ENCODE measurements at places on chromosomes 2 and 18. TPM values are rescaled to one million over a fixed set of nuclear protein-coding genes. Genes with fewer than 3 reads are reported as not detected.

FAM228B gene
- 4.1 TPM for total RNA-seq

KLF7 gene
- total RNA-seq, result 17.4 TPM

FBXO48 gene
- 1.1 TPM for total RNA-seq

UGT1A8 gene
- total RNA-seq, result 0.47 TPM

GRP gene
- not detected for total RNA-seq

TTC31 gene
- 45.5 TPM for total RNA-seq

PLCL1 gene
- total RNA-seq, result 2.6 TPM

CXCR1 gene
- 0.87 TPM for total RNA-seq

PCGF1 gene
- total RNA-seq, result 77.0 TPM

FSIP2 gene
- 10.1 TPM for total RNA-seq

ELP2 gene
- 80.6 TPM for total RNA-seq

DNA sequence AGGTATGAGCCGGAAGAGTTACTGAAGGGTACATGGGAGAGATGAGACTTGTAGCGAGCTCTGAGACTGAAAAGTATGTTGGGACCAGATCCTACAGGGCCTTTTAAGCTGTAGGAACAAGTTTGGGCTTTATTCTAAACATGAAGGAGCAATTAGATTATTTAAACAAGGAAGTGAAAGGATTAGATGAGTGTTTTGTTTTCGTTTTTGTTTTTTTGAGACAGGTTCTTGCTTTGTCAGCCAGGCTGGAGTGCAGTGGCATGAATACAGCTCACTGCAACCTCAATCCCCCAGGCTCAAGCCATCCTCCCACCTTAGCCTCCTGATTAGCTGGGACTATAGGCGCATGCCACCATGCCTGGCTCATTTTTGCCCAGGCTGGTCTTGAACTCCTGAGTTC lies 110.7 kb downstream of the C1D start:
- H3K4me3 ChIP-seq, result no peak overlapping the region
- no peak for DNase-seq
- H3K36me3 ChIP-seq, result no peaks in the 10 kb centered on the region
- no peaks in the 10 kb centered on the region for H3K27me3 ChIP-seq
- H3K27ac ChIP-seq, result no peak overlapping the region

DNA sequence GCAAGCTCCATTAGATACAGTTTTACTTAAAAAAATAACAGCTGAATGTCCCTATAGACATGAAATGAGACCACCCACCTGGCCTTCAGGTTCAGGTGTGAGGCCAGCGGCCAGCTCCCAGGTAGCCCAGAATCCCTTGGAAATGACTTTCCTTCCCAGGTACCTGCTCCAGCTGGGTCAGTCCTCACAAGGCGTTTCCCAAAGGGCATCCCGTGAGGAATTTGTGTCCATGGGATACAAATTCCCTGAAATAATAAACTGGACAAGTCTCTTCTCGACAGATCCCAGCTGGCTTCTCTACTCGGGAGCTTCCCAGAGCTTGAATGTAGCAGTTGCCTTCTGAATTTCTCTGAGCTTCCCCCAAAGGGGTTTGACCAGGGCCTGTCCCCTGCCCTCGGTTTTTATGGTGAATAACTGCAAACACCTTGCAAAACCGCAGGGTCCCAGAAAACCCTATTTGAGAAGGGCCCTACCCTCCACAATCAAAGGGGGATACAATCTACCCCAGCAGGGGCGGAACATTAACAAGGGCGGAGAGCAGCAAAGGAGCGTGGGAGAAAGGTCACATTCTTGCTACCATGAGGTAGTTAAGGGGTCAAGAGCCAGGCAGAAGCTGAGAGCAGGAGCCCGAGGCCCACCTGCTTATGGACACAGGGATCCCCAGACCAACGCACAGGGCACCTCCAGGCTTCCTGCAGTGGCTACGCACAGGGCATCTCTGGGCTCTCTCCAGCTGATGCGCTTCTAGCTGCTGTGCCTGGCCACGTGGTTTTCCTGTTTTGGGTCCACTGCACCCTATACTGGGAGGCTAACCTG lies 107.7 kb downstream of the HDAC4 start:
- no peaks in the 10 kb centered on the region for H3K36me3 ChIP-seq
- H3K27me3 ChIP-seq, result no peaks in the 10 kb centered on the region
- no peak overlapping the region for H3K4me3 ChIP-seq
- no peak overlapping the region for H3K27ac ChIP-seq
- DNase-seq, result peak; percentile 30

DNA sequence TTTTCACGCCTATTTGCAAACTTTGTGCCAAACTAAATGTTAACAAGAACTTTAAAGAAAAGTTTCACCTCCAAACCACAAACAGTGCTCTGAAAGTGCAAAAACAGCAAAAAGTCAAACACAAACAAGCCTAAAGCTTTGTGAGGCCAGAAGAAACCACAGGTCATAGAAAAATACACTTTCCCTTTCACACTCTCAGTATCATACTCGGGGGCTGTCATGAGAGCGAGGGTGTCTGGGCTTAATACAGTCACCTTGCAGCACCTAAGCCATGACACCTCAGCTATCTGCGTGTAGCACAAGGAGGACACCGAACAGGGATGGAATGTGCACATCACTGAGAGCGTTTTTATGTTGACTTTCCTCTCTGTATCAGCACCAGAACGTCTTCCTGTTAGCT lies 26.6 kb upstream of the SEH1L start:
- no peaks in the 10 kb centered on the region for H3K36me3 ChIP-seq
- H3K27me3 ChIP-seq, result no peaks in the 10 kb centered on the region
- H3K4me1 ChIP-seq, result no peaks in the 10 kb centered on the region
- DNase-seq, result no peak
- no peak overlapping the region for H3K27ac ChIP-seq

DNA sequence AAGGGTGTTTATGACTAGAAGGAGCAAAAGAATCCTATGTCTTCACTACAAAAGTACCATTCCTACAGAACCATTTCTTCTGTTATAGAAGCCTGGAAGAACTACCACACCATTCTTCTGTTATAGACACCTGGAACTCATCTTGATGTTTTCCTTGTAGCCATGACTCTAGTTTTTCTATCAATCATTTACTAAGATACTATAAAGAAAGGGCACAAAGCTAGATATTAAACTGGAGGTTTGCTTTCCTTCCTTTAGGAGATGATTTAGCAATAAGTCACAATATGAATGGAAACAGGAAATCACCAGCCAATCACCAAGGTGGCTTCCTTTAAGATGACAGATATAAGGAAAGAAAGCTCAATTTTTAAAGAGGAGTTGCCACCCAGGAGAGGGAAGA lies 100.3 kb upstream of the NEUROD1 start:
- no peak overlapping the region for H3K27ac ChIP-seq
- no peaks in the 10 kb centered on the region for H3K36me3 ChIP-seq
- H3K4me1 ChIP-seq, result peaks cover 17% of the 10 kb centered on the region
- no peak overlapping the region for H3K4me3 ChIP-seq
- H3K27me3 ChIP-seq, result no peaks in the 10 kb centered on the region

DNA sequence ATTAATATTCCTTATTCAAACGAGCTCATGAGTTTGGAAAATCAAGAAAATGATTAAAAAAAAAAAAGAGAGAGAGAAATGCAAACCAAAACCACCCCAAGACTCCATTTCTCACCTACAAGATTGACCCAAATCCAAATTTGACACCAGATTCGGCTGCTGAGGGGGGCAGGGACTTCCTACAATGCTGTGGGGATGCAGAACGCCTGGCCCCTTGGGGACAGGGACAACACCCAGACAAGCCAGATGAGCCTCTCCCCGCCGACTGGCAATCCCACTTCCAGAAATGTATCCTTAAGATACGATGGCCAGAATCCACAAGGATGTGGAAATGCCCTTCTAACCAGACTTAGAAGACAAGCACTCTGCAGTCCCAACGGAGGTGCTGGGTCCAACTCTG lies 20.7 kb downstream of the BOK start:
- H3K4me3 ChIP-seq, result no peak overlapping the region
- H3K27me3 ChIP-seq, result no peaks in the 10 kb centered on the region
- H3K36me3 ChIP-seq, result peaks cover 28% of the 10 kb centered on the region
- H3K4me1 ChIP-seq, result no peaks in the 10 kb centered on the region

GRCh38 chr2:219877728-219878127 lies 250.3 kb downstream of the SLC4A3 start:
- H3K27me3 ChIP-seq, result peaks cover 5% of the 10 kb centered on the region
- no peak overlapping the region for H3K27ac ChIP-seq
- H3K36me3 ChIP-seq, result no peaks in the 10 kb centered on the region
- no peak overlapping the region for H3K4me3 ChIP-seq
- no peaks in the 10 kb centered on the region for H3K4me1 ChIP-seq

GRCh38 chr2:60555066-60555782 lies 1.8 kb upstream of the BCL11A start:
- H3K4me3 ChIP-seq, result peak overlapping the region; percentile 74
- peaks cover 68% of the 10 kb centered on the region for H3K4me1 ChIP-seq
- peak overlapping the region; percentile 91 for H3K27ac ChIP-seq
- no peak for DNase-seq
- H3K27me3 ChIP-seq, result peaks cover 58% of the 10 kb centered on the region

- no peak overlapping the region for H3K27ac ChIP-seq
- peaks cover 5% of the 10 kb centered on the region for H3K4me1 ChIP-seq
- H3K4me3 ChIP-seq, result no peak overlapping the region
- no peak for DNase-seq
These were observed 13.4 kb upstream of the NEMP2 start for GRCh38 chr2:190547886-190548285.

- no peaks in the 10 kb centered on the region for H3K27me3 ChIP-seq
- no peak overlapping the region for H3K4me3 ChIP-seq
- H3K36me3 ChIP-seq, result no peaks in the 10 kb centered on the region
- no peaks in the 10 kb centered on the region for H3K4me1 ChIP-seq
- no peak overlapping the region for H3K27ac ChIP-seq
These were observed 580.1 kb upstream of the ID2 start for GRCh38 chr2:8101614-8102277.

- no peak for DNase-seq
- H3K36me3 ChIP-seq, result no peaks in the 10 kb centered on the region
- no peaks in the 10 kb centered on the region for H3K4me1 ChIP-seq
- H3K27ac ChIP-seq, result no peak overlapping the region
- H3K27me3 ChIP-seq, result no peaks in the 10 kb centered on the region
These were observed 65.4 kb upstream of the TMEM182 start for GRCh38 chr2:102696463-102696862.

DNA sequence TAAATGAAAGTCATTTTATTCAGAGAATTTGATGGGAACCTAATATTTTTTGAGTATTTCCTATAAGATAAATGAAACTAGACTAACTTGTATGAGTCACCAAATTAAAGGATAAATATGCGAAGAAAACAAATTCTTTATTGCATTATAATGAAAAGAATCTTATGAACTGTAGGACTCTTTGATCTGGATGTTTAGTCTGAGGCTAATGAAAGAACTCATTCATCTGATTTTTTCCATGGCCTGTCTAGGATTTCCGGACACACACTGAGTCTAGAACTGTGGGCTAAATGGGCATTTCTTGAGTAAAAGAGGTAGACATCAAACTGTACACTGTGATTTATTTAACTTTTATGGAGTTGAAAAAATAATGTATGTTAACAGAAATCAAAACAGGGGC lies 43.0 kb downstream of the ZNF519 start:
- no peak overlapping the region for H3K27ac ChIP-seq
- H3K4me1 ChIP-seq, result peaks cover 3% of the 10 kb centered on the region
- no peaks in the 10 kb centered on the region for H3K36me3 ChIP-seq
- H3K4me3 ChIP-seq, result no peak overlapping the region
- no peaks in the 10 kb centered on the region for H3K27me3 ChIP-seq
- no peak for DNase-seq

GRCh38 chr2:67716895-67717396 lies 319.8 kb downstream of the ETAA1 start:
- no peak overlapping the region for H3K4me3 ChIP-seq
- H3K27me3 ChIP-seq, result no peaks in the 10 kb centered on the region
- H3K27ac ChIP-seq, result no peak overlapping the region
- no peaks in the 10 kb centered on the region for H3K36me3 ChIP-seq

DNA sequence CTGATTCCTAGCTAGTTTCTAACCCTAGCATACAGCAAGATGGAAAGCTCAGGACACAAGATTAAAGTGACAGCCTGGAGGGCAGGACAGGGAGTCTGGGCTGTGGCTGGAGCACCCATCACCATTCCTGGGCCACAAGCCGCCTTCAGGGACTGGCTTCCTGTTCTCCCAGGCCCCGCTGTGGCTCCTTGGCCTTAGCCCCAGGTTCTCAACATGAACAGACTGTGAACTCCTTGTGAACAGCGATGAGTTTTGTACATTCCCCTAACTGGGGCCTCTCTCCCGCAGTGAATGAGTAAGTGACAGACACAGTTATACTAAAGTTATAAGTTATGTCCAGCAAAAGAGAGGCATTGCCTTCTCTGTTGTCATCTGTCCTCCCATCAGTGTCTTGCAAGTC lies 35.9 kb upstream of the SLC14A1 start:
- no peak for DNase-seq
- H3K4me1 ChIP-seq, result no peaks in the 10 kb centered on the region
- H3K36me3 ChIP-seq, result no peaks in the 10 kb centered on the region

- H3K27ac ChIP-seq, result peak overlapping the region; percentile 29
- H3K36me3 ChIP-seq, result peaks cover 6% of the 10 kb centered on the region
- DNase-seq, result no peak
- H3K4me1 ChIP-seq, result peaks cover 56% of the 10 kb centered on the region
- no peaks in the 10 kb centered on the region for H3K27me3 ChIP-seq
These were observed 33.9 kb downstream of the MBP start for GRCh38 chr18:77098538-77099174.

DNA sequence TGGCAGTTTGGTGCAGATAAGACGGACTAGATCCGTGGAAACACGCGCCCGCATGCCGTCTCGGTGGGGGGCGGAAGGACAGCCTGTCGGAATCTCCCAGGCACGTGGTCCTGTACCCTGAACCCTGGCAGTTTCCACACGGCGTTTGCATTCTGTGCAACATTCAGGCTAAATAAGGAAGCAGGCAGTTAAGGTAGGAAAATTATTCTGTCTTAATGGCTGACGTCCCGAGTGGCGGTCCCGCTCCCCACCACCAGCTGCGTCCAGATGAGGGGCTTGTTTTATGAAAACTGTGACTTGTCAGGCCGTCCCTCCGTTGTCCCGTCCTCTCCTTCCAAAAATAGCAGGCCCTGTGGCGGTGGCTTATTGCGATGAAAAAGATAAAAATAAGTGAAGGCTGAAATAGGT lies 120.2 kb downstream of the NFATC1 start:
- no peak overlapping the region for H3K27ac ChIP-seq
- H3K36me3 ChIP-seq, result peaks cover 7% of the 10 kb centered on the region
- no peaks in the 10 kb centered on the region for H3K27me3 ChIP-seq

GRCh38 chr2:134372611-134373131 lies 118.8 kb downstream of the MGAT5 start:
- H3K4me1 ChIP-seq, result peaks cover 22% of the 10 kb centered on the region
- no peaks in the 10 kb centered on the region for H3K27me3 ChIP-seq
- no peak overlapping the region for H3K27ac ChIP-seq
- DNase-seq, result no peak
- H3K4me3 ChIP-seq, result no peak overlapping the region

DNA sequence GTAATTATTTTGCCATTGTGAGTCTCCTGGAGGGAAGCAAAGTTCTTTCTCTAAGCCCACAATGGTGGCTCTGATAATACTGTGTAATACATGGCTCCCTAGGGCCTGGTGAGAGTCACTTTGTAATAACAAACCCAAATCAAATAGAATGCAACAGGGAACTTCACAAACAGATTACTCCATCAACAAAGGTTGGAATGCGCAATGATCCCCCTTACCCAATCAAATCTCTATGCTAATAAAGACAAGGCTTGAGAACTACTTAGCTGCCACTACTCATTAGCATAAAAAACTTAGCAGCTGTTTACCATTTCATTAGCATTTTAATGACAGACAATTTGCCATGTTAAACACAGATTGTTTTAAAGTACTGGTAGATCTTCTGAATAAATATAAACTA lies 285.6 kb upstream of the SESTD1 start:
- no peak overlapping the region for H3K4me3 ChIP-seq
- H3K27me3 ChIP-seq, result no peaks in the 10 kb centered on the region
- no peaks in the 10 kb centered on the region for H3K4me1 ChIP-seq
- H3K36me3 ChIP-seq, result no peaks in the 10 kb centered on the region
- H3K27ac ChIP-seq, result no peak overlapping the region

GRCh38 chr2:6216234-6216633 lies 524.0 kb downstream of the SOX11 start:
- H3K4me3 ChIP-seq, result no peak overlapping the region
- H3K27me3 ChIP-seq, result no peaks in the 10 kb centered on the region
- no peaks in the 10 kb centered on the region for H3K36me3 ChIP-seq
- H3K27ac ChIP-seq, result no peak overlapping the region
- no peak for DNase-seq

Measured in suprapubic skin (tissue), 4 donors.